Esophagus squamous epithelium (tissue), 5 donors: ENCODE measurements at places on chromosomes 13 and 19. TPM values are rescaled to one million over a fixed set of nuclear protein-coding genes. Genes with fewer than 3 reads are reported as not detected.

GRCh38 chr19:2288818-2289713 is 7.1 kb upstream of the PEAK3 start:
- H3K27ac ChIP-seq, result peak overlapping the region; percentile 72
- DNase-seq, result no peak
- H3K4me3 ChIP-seq, result peak overlapping the region; percentile 51
- peaks cover 22% of the 10 kb centered on the region for H3K4me1 ChIP-seq
- peaks cover 25% of the 10 kb centered on the region for H3K27me3 ChIP-seq

DNA sequence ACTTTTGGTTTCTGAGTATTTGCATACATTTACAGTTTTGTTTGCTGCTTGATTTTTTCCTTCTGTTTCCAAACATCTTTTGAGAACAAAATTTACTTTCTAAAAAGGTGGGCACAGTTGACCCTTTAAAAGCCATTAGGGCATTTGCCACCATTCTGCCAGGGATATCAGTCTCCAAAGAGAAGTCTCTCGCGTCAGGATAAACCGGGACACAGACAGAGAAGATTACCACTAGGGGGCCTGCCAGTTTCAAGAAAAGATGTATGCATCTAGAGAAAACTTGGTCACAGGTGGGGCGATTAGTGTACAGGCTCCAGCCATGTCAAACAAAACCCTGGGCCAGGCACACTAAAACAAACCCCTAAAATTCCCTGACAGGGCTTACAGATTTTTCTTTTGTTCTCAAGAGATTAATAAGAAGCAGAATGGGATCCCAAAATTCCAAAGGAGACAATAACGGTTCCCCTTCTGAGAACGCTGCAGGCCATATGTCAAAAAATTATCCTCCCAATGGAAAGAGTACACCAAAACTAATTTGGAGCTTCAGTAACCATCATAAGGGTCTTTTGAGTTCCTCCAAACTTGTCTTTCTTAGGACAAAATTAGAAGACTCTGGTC is 10.7 kb upstream of the PABPC3 start:
- H3K4me1 ChIP-seq, result no peaks in the 10 kb centered on the region
- no peaks in the 10 kb centered on the region for H3K36me3 ChIP-seq
- H3K4me3 ChIP-seq, result no peak overlapping the region
- no peaks in the 10 kb centered on the region for H3K27me3 ChIP-seq
- no peak for DNase-seq

The SYCN gene
- total RNA-seq, result not detected

DNA sequence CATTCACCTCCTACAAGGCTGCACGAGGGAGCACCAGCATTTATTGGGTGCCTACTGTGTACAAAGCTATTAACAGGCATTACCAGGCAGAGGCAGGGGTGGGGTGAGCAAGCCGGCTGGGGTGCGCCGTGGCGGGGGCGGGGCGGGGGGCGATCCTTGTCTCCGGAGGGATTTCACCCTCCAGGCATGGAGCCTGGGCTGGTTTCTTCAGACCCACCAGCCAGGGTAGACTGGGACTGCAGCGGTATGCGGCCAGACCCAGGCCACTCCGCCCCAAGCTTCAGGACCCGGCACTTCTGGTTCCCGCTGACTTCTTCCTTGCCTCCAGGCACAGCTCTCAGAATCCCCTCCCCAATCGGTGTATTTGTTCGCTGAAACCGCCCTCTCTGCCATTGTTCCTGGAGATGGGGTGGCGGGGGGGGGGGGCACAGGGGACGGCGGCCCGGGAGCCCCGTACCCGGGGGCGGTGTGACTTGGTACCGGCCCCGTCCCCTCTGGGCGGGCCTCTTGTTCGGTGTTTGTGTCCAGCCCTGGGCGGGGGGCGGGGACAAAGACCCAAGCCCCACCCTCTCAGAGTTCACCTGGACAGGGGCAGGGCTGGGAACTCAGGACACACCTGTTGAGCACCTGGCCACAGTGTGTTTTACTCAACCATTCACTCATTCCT is 14.4 kb downstream of the TJP3 start:
- H3K27ac ChIP-seq, result peak overlapping the region; percentile 40
- H3K27me3 ChIP-seq, result peaks cover 13% of the 10 kb centered on the region
- H3K4me3 ChIP-seq, result peak overlapping the region; percentile 40
- H3K36me3 ChIP-seq, result no peaks in the 10 kb centered on the region
- no peak for DNase-seq
